ENCODE measurements at places on chromosomes 13 and 19.

GRCh38 chr13:26867451-26868091 is 107.0 kb upstream of the GPR12 start:
- DNase-seq: no peak

DNA sequence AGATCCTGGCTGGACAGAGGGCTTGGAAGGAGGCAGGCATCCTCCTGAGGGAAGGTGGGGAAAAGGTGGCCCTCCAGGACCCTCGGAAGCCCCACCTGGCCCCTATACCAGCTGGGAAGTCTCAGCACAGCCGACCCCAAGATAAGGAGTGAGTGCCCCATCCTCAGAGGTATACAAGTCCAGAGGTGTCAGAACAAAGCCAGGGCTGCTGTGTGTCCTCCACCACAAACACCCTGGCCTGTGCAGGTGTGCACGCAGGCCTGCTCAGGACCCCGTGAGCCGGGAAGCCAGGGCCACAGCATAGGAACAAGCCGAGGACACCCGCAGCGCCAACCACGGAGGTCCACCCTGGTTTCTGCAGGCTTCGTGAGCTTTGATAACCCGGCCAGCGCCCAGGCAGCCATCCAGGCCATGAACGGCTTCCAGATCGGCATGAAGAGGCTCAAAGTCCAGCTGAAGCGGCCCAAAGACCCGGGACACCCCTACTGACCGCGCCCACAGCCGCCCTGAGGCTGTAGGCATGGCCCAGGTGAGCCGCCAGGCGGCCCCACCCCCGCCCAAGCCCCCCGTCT is 68.6 kb downstream of the CELF5 start:
- no peak for DNase-seq

GRCh38 chr13:42107421-42107820 is 59.0 kb downstream of the DGKH start:
- no peak for DNase-seq

DNA sequence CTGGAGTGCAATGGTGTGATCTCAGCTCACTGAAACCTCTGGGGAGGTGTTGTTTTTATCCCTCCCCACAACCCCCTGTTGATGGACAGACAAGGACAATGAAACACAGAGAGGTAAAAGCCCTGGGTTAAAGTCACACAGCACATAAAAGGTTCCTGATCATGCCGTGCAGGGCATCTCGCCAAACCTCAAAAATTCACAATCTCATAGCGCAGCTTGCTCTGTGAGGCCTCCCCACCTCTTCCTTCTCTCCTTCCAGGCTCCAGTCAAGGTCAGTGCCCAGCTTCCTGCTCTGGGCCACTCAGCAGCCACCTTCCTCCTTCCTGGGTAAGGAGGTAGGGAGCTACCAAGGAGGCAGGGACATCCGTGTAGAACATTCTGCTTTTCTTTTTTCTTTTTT is 2.3 kb downstream of the FUT2 start:
- no peak for DNase-seq
